NCI-H1105 treated with DMSO at 0.1 percent for 48 hours (cell line): ENCODE measurements at places on chromosomes 16 and 17.
A peak's percentile ranks its signal among the peaks of the same experiment; 100 is the strongest.

DNA sequence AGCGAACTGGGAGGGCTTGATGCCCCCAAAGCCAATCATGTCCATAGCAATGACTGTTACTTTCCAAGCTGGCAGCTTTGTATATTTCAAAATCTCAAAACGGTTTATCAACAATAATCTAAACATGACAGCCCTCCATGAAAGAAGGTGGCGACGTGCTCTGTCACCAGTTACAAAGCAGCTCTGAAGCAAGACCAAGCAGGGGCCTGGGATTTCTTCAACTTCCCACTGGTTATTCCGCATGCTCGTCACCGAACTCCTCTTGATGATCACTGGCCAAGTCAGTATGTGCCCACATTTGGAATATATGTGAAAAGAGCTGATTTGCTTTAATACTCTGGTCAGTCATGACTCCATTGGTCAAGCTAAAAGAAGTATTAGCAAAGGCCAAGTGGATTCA lies 175.6 kb downstream of the VPS53 start:
- no peak for DNase-seq

GRCh38 chr17:75553295-75554110 lies 28.0 kb downstream of the LLGL2 start:
- no peak for DNase-seq

DNA sequence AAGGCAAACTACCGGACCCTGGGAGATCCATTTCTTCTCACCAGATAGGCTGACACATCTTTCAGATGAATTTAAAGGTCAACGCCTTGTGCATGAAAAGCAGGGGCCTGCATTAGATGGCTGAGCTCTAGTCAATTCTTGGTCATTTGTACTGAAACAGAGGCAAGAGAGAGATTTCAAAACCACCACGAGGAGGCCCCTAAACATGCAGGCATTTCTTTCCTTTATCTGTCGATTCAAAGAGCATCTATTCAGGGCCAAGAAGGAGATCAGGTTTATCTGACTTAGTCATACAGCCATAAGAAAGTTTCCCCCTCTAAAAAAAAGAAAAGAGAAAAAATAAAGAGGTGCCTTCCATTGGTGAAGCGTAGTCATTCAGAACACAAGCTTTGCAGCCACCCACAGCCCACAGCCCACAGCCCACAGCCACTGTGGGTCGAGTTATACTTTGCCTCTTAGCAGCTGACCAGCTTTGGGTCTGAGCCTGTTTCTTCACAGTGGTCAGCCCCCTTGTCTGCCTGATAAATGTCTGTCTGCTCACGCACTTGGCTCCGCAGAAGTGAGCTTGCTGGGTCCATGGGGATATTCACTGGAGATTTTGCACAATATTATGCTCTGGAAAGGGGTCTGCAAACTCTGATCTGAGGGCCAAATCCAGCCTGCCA lies 207.5 kb downstream of the CDH13 start:
- no peak for DNase-seq

- DNase-seq, result peak; percentile 36
These were observed 106.4 kb downstream of the SLC39A11 start for GRCh38 chr17:72985882-72986720.

- no peak for DNase-seq
These were observed 157.2 kb upstream of the CACNG3 start for GRCh38 chr16:24098896-24099295.

DNA sequence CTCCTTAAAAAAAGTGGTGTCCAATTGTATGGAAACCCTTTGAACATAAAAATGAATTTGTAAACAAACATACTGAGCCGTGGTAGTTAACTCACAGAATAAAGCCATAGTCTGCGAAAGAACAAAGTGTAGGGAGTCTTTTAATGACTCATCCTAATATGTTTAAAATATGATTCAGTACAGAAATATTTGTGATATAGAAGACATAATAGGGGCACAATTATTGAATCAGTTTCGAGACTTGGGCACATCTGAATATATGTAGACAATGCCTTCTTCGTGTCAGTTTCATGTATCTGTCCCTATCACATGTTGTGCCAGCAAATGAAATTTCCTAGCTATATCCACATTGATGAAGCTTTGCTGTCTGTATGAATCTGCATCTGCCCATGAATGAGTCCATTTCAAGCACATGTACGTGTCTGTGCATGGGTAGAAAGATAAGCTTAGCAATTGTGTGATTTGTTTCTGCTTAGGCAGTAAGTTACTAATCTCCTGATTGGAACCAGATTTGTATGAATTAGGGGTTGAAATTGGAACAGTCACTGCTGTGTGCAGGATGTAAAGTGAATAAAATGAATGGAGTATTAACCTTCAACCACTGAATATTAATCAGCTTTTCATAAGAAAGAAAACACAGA lies 112.5 kb upstream of the SOX9 start:
- DNase-seq, result no peak
